Stimulated activated memory B cell treated with anti-CD40 and anti-IgM and Interleukin-4, amounts not matched to agents 10 μg/mL and 1 μg/mL and 100 μg/mL, for 72 hours (primary cell): ENCODE measurements at places on chromosomes 5 and 9.
A peak's percentile ranks its signal among the peaks of the same experiment; 100 is the strongest.

- ATAC-seq, result no peak
Observed at GRCh38 chr5:148147415-148147814, 20.9 kb upstream of the SPINK14 start.

DNA sequence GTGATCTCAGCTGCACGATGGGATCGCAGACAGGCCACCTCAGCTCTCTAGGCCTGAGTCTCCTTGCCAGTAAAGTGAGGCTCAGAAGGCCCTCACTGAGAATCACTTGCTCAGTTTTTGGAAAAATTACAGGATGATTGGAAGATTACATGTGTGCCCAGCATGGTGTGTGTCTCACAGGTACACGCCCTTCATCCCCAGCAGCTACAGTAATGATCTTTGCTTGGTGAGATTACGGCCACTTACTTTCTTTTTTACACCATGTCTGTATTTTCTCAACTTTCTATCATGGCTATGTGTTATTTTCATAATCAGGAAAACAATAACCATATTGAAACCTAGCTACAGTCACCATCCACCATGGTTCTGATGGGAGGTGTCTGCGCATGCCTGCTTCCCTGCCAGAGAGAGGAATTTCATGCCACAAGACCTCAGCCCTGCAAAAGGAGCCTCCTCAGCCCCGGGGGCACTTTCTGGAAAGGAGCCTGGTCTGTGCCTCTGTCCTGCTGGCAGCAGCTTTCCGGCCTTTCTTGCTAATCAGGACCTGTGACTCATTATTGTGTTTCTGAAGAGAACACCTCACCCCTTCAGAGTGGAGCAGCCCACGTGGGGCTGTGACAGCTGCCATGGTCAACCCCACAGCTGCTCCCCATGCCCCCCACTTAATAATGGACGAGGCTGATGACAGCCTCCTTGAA is 64.2 kb upstream of the OLFM1 start:
- no peak for ATAC-seq

GRCh38 chr5:89064054-89064453 is 181.1 kb upstream of the MEF2C start:
- no peak for ATAC-seq

DNA sequence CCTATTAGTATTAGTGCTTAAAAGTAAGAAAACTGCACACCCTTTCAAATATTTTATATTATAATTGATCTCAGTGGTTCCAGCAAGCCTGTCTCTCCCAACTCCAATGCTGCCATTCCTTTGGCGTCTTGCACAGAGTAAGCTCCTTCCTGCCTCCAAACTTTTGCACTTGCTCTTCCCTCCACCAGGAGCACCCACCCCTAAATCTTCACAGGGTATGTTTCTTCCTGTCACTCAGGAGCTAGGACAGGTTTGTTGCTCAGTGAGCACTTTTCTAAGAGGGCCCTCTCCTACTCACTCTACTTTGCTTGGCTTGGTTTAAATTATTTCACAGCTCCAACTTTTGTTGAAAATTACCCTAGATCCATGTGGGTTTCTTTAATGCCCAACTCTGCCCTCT is 189.1 kb upstream of the ADRA1B start:
- no peak for ATAC-seq

DNA sequence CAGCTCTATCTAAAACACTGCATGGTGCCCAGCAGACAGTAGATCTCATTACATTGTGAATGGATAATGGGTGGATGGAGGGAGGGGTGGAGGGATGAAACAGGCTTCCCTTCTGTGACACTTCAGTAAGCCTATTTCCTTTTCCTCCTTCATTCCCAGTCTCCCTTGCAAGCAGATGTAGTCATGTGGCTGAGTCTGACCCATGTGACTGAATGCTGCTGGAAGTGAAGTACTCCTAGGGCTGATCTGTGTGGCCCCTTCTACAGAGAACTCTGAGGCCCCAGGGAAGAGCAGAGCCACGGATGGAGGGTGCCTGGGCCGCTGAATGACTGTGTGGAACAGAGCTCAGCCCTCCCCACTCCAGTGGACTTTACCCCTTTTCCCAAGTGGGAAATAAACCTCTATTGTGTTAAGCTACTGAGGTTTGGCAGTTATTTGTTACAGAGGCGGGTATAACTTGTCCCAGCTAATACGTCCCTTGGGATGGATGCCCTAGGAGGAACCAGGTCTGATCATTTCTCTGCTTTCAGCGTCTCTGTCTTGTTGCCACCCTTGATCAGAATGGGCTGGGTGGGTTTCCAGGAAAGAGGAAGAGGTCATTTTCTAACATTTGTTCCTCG is 176.1 kb upstream of the MVB12B start:
- no peak for ATAC-seq

GRCh38 chr9:99782962-99783718 is 38.5 kb upstream of the NR4A3 start:
- peak; percentile 90 for ATAC-seq

GRCh38 chr5:135246923-135247795 is 151.9 kb downstream of the MACROH2A1 start:
- no peak for ATAC-seq

DNA sequence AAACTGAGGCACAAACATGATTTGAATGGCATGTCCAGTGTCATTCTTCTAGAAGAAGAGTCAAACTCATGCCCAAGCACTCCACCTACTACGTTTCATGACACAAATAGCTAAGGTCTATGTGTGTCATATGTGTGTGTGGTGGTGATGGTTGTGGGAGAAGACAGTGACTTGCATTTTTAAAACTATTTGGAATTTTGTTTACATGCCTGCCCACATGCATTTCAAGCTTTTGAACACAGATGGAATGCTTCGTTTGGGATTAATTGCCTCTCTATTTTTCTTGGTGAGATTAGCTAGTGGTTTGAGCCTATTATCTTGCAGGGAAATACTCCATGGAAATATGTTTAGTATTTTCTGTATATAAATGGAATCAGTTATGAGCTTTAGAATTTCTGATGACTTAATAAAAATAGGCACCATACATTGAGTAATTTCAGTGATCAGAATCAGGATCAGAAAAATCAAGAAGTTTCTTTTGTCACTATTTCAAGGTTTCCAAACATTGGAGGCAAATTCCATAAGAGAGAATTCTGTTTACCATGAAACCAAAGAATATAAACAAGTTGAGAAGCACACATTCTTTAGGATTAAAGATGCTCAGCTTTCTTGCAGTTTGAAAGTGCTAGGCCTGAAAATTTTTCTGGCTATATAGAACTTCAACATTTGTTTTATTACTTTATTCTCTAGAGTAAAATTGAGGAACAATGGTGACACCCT is 260.3 kb upstream of the SEMA6A start:
- ATAC-seq, result no peak

DNA sequence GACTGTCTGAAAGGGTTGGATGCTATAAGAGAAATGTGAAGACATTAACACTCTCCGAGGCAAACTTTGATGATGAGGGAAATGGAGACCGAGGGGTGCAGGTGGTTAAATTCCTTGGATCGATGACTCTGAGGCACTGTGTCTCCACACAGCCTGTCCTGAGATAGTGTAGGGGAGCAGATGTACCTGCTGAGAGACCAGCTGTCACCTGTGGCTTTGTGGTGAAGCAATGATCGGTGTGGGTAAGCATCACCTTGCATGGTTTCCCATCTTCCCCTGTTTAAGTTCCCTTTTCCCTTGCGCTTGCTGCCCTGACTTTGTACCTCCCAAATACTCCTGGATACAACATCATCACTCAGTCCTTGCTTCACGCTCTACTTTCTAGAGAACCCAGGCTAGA is 9.8 kb upstream of the MIER3 start:
- no peak for ATAC-seq

GRCh38 chr5:136070486-136071285 is 41.9 kb downstream of the TGFBI start:
- ATAC-seq, result no peak

DNA sequence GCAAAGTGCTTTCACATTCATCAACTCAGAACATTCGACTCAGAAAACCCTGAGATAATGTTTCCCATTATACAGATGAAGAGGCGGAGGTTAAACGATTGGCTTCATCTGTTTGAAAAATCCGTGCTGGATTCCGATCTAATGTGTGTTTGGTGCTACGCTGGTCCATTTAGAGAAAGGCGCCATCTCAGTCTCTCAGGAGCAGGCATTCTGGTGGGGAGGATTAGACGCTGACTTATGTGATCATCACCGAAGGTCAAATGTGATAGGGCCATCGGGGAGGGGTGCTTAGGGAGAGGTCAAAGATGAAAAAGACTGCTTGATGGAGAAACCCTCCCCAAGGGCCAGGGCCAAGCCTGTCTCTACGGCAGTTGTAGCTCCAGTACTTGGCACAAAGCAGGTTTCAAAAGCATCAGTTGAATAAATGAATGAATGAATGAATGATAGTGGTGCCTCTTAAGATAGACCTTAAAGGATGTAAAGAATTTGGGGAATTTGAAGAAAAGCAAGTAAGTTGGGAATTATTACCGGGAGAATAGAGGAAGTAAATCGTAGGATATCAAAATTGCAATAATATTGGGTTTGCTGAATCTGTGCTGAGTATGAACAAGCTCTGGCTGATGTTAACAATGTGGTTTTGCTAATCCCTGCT is 160.6 kb upstream of the SHB start:
- ATAC-seq, result no peak

DNA sequence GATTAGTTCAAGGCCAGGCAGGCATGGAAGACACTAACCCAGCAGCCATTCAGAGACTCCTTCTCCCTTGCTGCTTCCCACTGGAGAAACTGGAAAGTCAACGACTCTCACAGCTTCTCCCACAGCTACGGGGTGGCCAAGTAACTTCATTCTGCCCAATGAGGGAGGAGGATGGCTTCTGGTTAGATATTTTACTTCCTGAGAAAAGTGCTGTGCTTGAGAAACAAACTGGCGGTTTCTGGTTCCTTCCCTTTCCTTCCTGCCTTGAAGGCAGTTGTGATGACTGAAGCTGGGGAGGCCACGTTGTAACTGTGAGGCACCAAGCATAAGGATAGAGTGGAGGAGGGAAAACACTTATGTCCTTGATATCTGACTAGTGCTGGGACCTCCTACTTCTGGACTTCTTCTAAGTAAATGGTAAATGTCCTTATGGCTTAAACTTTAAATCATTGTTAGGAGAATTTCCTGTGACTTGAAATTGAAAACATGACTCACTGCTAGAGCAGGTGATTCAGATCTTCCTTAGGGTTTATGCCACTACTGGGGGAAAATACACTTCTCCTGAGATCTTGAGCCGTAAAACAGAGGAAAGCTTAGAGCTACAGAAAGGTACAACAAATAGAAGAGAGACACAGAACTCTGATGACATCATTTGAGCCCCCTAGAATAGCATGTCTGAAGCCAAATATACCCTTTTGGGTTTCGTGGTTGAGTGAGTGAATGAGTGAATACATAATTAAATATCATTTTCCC is 3.1 kb upstream of the GNPDA1 start:
- peak; percentile 47 for ATAC-seq

DNA sequence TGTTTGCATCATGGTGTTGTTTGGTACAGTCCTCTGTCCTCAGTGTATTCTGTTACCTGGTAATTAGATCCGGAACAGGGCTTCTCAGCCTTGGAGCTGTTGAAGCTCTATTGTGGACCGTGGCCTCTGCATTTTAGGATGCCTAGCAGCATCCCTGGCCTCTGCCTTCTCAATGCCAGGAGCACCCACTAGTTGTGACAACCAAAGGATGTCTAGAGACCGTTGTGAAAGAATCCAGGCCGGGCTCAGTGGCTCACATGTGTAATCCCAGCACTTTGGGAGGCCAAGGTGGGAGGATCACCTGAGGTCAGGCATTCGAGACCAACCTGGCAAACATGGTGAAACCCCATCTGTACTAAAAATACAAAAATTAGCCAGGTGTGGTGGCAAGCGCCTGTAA is 159.6 kb downstream of the CACNA1B start:
- ATAC-seq, result no peak

DNA sequence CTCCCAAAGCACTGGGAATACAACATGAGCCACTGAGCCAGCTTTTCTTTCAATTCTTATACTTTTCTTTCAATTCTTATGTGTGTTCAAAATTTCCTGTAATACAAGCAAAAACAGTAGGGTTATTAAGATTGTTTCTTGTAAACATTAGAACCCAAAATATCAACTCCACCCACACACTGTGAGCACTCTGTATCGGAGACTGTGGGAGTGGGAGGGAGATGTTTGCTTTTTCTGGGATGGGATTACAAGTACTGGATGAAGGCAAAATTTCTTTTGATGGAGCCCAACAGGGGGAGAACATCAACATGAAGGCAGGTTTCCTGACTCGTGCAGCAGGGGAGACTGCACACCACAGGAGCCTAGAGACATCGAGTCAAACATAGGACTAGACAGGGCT is 4.7 kb upstream of the CFAP90 start:
- no peak for ATAC-seq

DNA sequence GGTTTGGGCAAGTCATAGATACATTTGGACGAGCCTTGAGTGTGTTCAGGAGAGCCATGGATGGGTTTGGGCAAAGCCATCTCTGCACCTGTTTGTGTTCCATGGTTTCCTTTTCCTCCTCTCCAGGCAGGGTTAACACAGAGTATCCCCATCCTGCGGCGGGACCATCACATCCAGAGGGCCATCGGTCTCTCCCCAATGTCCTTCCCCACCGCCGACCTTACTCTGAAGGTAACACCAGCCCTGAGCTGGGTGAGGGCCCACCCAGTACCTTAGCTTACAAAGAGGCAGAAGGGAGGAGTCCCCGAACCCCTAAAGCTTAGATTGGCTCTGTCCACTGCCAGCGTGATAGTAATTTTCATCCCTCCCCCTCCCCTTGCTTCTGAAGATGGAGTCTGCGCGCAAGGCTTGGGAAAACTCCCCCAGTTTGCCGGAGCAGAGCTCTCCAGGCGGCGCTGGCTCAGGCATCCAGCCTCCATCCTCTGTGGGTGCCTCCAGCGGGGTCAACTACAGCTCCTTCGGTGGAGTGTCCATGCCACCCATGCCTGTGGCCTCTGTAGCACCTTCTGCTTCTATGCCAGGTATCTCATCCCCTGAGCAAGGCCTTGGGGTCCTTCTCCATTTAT is 18.0 kb upstream of the POMT1 start:
- ATAC-seq, result no peak

DNA sequence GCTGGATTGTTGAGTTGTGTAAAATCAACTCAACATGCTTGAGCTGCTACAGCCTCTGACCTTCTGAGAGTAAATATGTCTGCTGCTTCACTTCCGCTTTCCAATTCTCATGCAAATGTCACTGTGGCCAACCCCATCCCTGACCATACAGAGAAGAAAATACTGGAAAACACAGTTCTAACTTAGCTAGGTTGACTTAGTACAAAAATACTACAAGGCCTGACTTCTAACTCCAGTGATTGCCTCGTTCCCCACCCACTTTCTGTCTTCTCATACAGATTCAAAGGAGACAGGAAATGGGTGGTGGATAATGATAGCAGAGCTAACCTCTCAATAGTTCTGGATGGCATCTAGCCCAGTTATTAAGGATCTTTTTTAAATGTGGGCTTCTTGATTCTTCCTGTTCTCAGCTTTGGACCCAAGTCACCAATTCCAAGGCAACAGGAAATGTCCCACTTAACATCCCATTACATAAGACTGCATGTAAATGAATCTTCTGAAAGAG is 226.6 kb upstream of the SLC24A2 start:
- peak; percentile 72 for ATAC-seq

DNA sequence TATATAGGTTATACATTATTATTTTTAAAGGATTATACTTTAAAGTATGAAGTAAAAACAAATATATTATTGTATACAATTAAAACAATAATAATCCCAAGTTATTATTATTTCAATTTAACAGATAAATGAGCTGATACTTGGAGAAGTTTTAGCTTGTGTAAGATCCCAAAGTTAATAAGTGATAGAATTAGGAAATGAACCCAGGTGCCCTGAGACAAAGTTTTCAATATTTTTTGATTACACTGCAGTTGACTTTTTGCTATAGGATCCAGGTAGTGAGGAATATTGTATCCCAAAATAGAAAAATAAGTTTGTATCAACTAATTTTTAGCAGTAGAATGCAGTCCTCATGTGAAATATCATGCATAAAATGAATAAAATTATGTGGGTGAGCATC is 543.2 kb upstream of the ZNF608 start:
- ATAC-seq, result no peak

GRCh38 chr9:130473566-130473965 is 28.8 kb downstream of the ASS1 start:
- no peak for ATAC-seq
